ENCODE measurements at places on chromosomes 16 and 17.

- no peak for DNase-seq
Measured at GRCh38 chr17:47244697-47245096, 8.9 kb upstream of the ITGB3 start.

GRCh38 chr17:73430165-73430680 lies 118.4 kb upstream of the CDC42EP4 start:
- DNase-seq, result peak; percentile 11

- no peak for DNase-seq
Measured at GRCh38 chr17:50844117-50844700, 8.8 kb downstream of the WFIKKN2 start.

- DNase-seq, result peak; percentile 96
Measured at GRCh38 chr17:81379523-81379942, 15.7 kb upstream of the BAHCC1 start.

- peak; percentile 76 for DNase-seq
Measured at GRCh38 chr16:23368469-23368868, 66.4 kb downstream of the SCNN1B start.

- DNase-seq, result no peak
Measured at GRCh38 chr16:56732366-56732765, 2.4 kb downstream of the NUP93 start.

- DNase-seq, result peak; percentile 62
Measured at GRCh38 chr16:8634991-8635736, 13.7 kb downstream of the METTL22 start.

DNA sequence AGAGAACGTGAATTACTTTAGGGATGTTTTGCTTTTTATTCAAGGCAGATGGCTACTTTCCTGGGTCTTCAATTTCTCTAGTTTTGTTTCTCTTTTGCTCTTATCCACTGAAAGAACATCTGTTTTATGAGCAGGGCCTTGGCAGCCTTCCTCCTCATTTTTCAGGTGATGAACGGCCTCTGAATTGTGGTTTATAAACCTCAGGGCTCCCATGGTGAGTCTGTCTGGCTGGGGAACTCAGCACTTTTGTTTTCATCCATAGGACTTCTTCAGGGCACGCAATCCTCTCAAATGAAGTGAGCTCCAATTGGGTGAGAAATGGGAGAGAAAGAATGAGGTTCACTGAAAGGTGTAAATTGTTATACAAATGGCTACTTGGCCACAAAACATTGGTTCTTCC lies 186.4 kb upstream of the ERCC4 start:
- DNase-seq, result no peak

Data from DMS53 (cell line).